Stimulated activated CD4-positive, alpha-beta T cell treated with anti-CD3 and anti-CD28 coated beads, Interleukin-4, amount 100 ng/mL, for 48 hours (primary cell): ENCODE measurements at places on chromosomes 3 and 15.

DNA sequence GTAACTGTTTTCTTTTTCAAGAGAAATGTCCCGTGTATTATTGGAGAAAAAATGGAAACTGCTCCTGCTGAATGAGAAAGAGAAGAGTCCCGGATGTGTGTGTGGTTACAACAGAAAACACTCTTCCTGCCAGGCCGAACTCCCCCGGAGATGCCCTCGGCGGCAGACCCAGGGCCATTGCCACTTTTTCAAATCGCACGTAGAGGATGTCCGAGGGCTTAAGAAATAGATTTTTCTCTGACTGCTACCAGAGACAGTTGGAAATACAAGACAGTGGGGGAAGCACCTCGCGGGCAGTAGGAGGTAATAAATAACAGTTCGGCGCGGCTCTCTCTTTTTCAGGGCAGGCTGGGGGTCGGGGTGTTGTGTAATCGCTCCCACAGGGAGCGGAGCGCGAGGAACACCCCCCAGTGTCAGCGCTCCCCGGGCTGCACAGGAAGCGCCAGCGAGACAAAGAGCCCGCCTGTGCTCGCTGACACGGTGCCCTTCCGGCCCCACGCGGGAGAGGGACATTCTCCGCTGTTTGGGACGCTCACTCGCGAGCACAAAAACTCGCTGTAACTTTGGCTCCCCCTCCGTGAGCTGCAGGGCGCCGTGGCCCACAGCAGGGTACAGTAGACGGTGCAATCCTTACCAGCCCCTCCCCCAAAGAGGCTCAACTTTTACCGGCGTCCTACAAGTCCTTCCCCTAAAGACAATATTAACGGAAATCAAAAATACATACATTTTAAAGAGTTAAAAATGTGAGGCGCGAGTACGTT is 1.1 kb downstream of the VGLL4 start:
- DNase-seq: peak; percentile 60

DNA sequence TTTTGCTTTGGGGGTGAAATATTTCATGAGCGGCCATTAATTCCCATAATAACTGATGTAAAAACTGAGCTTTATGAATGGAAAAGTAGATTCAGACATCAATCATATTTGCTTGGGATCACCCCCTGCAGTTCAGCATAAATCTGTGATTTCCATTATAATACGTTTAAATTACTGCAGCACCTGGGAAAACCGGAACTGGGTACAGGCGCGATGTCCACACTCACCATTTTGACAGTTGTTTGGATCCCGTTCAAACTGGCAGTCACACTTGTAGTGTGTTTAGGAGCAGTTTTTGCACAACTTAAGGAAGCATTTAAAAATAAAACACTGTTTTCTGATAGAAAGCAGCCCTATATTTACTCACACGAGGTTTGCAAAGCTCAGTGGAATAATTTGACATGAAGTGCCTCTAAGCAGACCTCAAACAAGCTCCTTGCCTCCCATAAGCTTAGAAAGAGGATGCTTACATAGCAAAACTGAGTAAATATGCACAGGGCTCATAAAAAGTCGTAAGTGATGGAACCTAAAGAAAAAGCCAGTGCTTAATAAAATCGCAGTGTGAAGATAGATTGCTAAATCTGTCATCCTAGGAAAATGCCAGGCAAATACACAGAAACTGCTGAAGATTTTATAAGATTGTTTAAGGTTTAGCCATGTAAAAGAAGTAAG is 377.6 kb downstream of the PTPRG start:
- no peak for DNase-seq

- DNase-seq: no peak
Observed at GRCh38 chr15:95409626-95410310, 920.7 kb upstream of the NR2F2 start.

GRCh38 chr15:91289324-91289723 is 189.3 kb downstream of the SV2B start:
- DNase-seq: no peak
